ENCODE measurements at places on chromosomes 4 and X.

DNA sequence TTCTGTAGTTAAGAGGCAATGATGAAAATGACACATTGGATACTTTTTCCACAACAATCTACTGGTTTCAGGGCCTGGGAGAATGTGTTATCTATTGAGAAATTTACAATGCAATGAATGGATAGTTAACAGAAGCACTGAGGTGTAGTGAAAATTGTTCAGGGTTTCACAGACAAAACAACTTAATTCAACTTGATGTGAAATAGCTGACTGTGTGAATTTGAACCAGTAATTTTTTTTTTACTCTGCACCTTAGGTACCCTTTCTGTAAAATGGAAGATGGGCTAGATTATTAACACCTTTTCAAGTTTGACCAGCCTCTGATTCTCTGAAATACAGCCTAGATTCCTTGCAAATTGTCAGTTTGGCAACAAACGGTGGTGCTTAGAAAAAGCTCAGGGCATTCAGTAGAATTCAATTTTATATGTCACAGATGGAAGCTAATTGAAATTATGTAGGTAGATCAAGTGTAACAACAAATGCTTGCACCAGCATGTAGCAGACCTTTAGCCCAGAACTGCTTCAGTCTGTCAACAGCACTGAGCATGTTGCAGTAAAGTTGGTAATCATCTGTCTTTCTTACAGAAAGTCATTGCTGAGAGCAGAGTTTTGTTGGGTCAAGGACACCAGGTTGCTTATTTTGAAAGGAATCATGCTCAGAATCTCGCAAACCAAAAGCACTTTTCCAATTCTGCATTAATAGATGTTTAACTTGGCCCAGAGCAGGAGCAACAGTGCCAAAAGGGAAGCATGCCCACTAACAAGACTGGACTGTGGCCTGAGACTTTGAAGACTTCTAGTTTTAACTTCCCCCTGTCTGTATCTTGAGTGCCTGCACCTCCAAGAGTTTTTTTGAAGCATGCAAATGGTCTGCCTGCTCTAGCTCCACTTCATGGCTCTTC, 526.6 kb downstream of the PACRGL start:
- H3K4me3 ChIP-seq: no peak overlapping the region
- no peaks in the 10 kb centered on the region for H3K36me3 ChIP-seq
- H3K4me1 ChIP-seq: no peaks in the 10 kb centered on the region
- no peaks in the 10 kb centered on the region for H3K27me3 ChIP-seq

DNA sequence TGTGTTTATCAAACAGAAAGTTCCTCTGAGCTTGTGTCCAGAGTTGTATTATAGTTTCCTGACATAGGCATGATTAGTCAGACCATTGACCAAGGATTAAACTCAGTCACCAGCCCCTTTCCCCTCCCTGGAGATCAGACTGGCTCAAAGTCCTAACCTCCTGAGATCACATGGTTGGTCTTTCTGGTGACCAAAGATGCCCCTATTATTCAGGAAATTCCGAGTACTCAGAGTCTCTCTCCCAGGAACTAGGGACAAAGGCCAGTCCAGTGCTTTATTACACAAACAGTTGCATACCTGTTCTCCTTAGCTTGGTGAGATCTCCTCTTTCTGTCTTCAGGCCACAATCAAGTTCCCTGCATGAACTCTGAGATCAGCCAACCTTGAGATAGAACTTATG, 14.5 kb upstream of the ENPP6 start:
- H3K4me1 ChIP-seq: no peaks in the 10 kb centered on the region
- H3K27me3 ChIP-seq: no peaks in the 10 kb centered on the region
- H3K36me3 ChIP-seq: no peaks in the 10 kb centered on the region
- no peak for DNase-seq

GRCh38 chr4:149955780-149956390, 122.4 kb upstream of the DCLK2 start:
- H3K36me3 ChIP-seq: no peaks in the 10 kb centered on the region
- no peaks in the 10 kb centered on the region for H3K27me3 ChIP-seq
- H3K27ac ChIP-seq: no peak overlapping the region
- DNase-seq: no peak

- DNase-seq: peak; percentile 48
- peaks cover 6% of the 10 kb centered on the region for H3K4me1 ChIP-seq
- no peaks in the 10 kb centered on the region for H3K27me3 ChIP-seq
- H3K4me3 ChIP-seq: no peak overlapping the region
Observed at GRCh38 chr4:153497988-153498967, 32.1 kb downstream of the TMEM131L start.

- no peak overlapping the region for H3K4me3 ChIP-seq
- no peaks in the 10 kb centered on the region for H3K4me1 ChIP-seq
- no peaks in the 10 kb centered on the region for H3K27me3 ChIP-seq
- DNase-seq: no peak
- H3K27ac ChIP-seq: no peak overlapping the region
Observed at GRCh38 chr4:11468901-11469300, 40.2 kb upstream of the HS3ST1 start.

GRCh38 chr4:117986321-117986720, 48.0 kb upstream of the NDST3 start:
- H3K27me3 ChIP-seq: no peaks in the 10 kb centered on the region
- no peaks in the 10 kb centered on the region for H3K4me1 ChIP-seq
- DNase-seq: no peak

- no peak overlapping the region for H3K4me3 ChIP-seq
- H3K4me1 ChIP-seq: no peaks in the 10 kb centered on the region
- no peak for DNase-seq
- H3K27ac ChIP-seq: no peak overlapping the region
- no peaks in the 10 kb centered on the region for H3K27me3 ChIP-seq
Observed at GRCh38 chr4:79688691-79689090, 280.7 kb upstream of the GK2 start.

GRCh38 chrX:27884654-27885053, 76.9 kb downstream of the MAGEB10 start:
- no peak for DNase-seq
- no peaks in the 10 kb centered on the region for H3K27me3 ChIP-seq
- H3K4me3 ChIP-seq: no peak overlapping the region

DNA sequence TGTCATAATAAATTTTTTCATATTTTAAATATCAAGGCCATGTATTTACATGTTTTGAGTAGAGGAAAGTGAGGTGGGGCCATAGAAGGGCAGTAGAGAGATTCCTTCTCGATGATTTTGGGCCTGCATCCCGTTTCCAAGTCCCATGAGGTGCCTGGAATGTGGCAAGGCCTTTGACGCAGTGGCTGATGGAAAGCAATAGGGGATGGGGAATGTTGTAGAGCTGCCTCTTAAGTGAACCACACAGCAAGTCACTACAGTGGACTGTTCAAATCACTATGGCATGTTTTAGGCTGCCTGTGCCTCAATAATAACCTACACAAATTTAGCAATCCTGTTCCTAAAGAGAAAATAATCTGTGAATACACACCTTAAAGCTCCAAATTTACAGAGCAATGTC, 48.3 kb downstream of the ANXA5 start:
- H3K4me3 ChIP-seq: no peak overlapping the region
- H3K27ac ChIP-seq: no peak overlapping the region
- H3K4me1 ChIP-seq: no peaks in the 10 kb centered on the region
- DNase-seq: no peak

DNA sequence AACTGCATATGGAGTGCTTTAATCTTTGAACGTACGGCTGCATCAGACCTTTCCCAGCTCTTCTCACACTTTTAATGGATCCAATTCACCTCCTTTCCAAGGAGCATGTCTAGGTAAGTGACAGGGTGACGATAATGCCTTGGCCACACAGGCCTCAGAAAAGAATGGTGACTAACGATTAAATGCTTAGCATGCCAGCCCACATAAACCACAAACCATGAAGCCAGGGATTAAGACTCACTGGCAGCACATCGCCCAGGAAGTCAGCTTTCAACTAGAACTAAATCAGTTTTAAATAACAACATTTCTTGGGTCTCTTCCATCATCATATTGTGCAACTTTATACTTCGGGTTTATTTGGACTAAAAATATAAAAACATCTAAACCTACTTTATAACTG, 28.7 kb downstream of the INPP4B start:
- H3K27ac ChIP-seq: peak overlapping the region; percentile 74
- no peaks in the 10 kb centered on the region for H3K4me1 ChIP-seq
- H3K4me3 ChIP-seq: no peak overlapping the region
- DNase-seq: no peak

- no peaks in the 10 kb centered on the region for H3K27me3 ChIP-seq
- no peak for DNase-seq
- H3K4me1 ChIP-seq: no peaks in the 10 kb centered on the region
- H3K36me3 ChIP-seq: no peaks in the 10 kb centered on the region
- H3K27ac ChIP-seq: no peak overlapping the region
Observed at GRCh38 chr4:135963009-135963408, 1569.3 kb downstream of the PCDH18 start.

- H3K27me3 ChIP-seq: no peaks in the 10 kb centered on the region
- H3K4me1 ChIP-seq: no peaks in the 10 kb centered on the region
- no peaks in the 10 kb centered on the region for H3K36me3 ChIP-seq
- H3K27ac ChIP-seq: no peak overlapping the region
Observed at GRCh38 chrX:45196701-45197100, 4.0 kb downstream of the DIPK2B start.

- H3K27me3 ChIP-seq: no peaks in the 10 kb centered on the region
- peaks cover 7% of the 10 kb centered on the region for H3K4me1 ChIP-seq
- H3K36me3 ChIP-seq: no peaks in the 10 kb centered on the region
- no peak overlapping the region for H3K4me3 ChIP-seq
Observed at GRCh38 chr4:37664696-37665095, 21.5 kb downstream of the RELL1 start.

DNA sequence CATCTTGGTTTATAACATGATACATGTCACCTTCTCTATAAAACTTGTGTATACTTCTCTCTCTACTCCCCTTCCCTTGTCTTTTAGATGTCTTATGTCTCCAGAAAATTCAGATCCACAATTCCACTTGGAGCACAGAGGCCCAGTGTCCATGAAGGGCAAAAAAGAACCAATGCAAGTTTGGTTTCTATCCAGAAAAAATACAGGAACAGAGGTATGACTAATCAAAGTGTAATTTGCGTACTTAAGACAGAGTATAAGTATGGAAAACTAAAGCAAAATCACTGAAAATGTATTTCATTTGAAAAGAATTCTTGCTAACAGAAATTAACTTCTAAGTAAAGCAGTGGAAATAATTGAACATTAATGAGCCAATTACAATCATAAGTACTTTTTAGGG, 46.2 kb downstream of the GUCY1B1 start:
- peaks cover 3% of the 10 kb centered on the region for H3K4me1 ChIP-seq
- no peaks in the 10 kb centered on the region for H3K36me3 ChIP-seq
- DNase-seq: no peak
- H3K4me3 ChIP-seq: no peak overlapping the region
- H3K27me3 ChIP-seq: no peaks in the 10 kb centered on the region

All from aorta (tissue), 5 donors.